ENCODE measurements at places on chromosomes 6 and 20.
A peak's percentile ranks its signal among the peaks of the same experiment; 100 is the strongest.

DNA sequence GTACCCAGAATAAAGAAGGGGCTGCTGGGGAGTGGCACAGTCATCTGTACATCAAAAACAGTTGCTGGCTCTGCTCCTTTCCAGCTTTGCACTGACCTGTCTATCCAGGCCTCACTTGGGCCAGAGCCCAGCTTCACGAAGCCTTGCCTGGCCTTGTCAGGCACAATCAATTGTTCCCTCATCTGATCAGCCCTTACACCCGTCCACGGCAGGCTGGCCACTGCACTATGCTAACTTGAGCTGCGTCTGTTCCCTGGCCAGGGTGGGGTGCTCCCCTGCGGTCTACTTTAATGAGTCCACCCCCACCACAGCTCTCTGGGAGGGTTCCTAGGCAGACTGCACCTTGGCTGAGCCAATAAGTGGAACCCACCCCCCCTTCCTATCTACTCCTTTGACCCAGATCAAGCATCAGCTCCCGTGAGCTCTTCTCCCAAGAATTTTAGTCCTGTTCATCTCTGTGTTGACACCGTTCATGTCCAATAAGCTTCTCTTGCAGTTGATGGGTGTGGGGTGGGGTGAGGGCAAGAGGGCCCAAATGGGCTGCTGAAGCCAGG lies 74.3 kb upstream of the MLN start:
- no peak for DNase-seq

DNA sequence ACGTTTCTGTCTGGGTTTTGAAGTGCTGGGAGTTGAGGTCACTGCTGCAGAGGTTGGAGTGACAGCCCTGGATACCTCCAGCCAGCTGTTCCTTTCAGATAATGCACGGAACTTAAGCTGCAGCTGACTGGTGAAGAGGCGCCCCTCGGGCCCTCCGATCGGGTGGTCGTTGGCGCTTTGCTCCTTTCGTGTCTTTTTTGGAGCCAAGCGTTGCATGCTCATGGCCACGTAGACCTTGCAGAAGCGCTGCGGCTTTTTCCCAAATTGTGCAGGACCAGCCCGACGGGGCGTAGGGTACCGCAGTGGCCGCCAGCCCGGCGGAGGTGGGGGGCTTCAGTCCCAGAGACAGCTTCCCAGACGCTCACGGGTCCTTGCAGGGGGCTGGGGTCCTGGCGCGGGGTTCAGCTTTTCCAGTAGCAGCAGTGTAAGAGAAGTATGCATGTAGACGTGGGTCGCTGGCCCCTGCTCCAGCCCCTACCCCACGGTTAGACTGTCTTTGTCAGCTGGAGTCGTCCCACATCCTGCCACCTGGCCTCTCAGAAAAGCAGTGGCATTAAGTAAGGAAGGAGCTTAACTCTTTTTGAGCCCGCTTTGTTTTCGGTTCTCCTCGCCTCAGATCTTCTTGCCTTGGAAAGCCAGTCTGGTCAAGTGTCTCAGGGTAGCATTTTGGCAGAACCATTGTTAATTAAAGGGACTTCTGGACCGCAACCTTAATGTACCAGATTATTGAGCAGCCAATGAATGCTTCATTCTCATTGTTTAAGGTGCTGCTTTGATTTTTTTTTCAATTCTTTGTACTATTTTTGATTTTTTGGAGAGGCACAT lies 838 bp downstream of the TNFAIP3 start:
- peak; percentile 34 for DNase-seq

GRCh38 chr20:37584238-37584807 lies 56.6 kb upstream of the BLCAP start:
- no peak for DNase-seq

DNA sequence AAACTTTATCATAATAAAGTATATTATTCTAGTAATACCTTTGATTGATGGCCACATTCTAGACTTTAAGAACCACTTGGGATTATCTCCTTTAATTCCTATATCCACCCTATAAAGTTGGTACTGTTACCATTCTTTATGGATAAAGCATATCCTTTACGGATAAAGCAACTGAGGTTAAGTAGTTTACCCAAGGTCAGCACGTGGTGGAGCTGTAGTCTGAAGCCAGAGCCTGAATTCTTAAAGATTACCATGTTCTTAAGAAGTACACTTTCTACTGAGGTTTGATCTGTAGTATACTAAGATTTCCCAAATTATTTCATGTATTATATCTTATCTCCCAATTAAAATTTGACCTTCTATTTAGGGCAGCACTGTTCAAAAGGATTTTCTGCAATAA lies 3.0 kb upstream of the NCOA7 start:
- no peak for DNase-seq

Data from activated naive CD4-positive, alpha-beta T cell (primary cell).